ENCODE measurements at places on chromosomes 5 and 9.
A peak's percentile ranks its signal among the peaks of the same experiment; 100 is the strongest.

- no peak for DNase-seq
Observed at GRCh38 chr5:27290172-27290571, 251.8 kb upstream of the CDH9 start.

DNA sequence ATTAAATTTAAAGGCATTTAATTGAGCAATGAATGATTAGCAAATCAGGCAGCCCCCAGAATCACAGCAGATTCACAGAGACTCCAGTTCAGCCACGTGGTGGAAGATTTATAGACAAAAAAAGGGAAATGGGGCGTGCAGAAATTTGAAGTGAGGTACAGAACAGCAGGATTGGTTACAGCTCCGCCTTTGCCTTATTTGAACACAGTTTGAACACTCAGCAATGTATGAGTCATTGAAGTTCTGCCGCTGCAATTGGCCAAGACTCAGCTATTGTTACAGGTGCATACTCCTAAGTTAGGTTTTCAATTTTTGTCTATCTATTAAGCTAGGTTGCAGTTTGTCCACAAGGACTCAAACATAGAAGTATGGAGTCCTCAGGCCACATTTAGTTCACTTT lies 157.7 kb upstream of the SLC12A2 start:
- no peak for DNase-seq

- no peak for DNase-seq
Observed at GRCh38 chr9:818958-819357, 22.5 kb upstream of the DMRT1 start.

DNA sequence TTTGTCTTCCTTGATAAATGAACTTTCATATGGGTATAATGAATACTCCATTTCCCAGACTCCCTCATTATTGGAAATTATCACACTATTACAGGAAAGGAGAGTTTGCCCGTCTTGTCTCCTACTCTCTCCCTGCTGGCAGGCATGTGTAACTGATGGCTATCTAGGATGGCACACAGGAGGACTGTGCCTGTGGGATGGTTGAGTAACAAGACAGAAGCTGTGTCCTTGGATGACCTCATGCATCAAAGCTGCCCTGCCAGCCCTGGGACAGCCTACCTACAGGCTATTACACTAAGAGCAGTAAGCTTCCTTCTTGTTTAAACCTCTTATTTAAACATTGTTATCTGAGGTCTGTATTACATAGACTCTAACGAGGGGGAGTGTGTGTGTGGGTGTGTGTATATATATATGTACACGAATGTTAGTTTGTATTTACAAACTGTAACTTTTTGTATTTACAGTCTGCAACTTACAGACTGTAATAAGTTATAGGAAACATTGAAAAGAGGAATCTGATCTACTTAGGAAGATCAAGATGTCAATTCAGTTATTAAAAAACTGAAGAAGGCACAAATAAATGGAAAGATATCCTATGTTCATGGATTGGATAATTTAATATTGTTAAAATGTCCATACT lies 247.6 kb upstream of the ACO1 start:
- DNase-seq: no peak

GRCh38 chr9:92723299-92723625 lies 41.4 kb downstream of the BICD2 start:
- DNase-seq: peak; percentile 73

- DNase-seq: no peak
Observed at GRCh38 chr9:133771486-133772482, 33.6 kb upstream of the SARDH start.

GRCh38 chr9:920927-921326 lies 55.5 kb upstream of the DMRT3 start:
- no peak for DNase-seq

- DNase-seq: no peak
Observed at GRCh38 chr5:432201-432927, 10.6 kb upstream of the EXOC3 start.

DNA sequence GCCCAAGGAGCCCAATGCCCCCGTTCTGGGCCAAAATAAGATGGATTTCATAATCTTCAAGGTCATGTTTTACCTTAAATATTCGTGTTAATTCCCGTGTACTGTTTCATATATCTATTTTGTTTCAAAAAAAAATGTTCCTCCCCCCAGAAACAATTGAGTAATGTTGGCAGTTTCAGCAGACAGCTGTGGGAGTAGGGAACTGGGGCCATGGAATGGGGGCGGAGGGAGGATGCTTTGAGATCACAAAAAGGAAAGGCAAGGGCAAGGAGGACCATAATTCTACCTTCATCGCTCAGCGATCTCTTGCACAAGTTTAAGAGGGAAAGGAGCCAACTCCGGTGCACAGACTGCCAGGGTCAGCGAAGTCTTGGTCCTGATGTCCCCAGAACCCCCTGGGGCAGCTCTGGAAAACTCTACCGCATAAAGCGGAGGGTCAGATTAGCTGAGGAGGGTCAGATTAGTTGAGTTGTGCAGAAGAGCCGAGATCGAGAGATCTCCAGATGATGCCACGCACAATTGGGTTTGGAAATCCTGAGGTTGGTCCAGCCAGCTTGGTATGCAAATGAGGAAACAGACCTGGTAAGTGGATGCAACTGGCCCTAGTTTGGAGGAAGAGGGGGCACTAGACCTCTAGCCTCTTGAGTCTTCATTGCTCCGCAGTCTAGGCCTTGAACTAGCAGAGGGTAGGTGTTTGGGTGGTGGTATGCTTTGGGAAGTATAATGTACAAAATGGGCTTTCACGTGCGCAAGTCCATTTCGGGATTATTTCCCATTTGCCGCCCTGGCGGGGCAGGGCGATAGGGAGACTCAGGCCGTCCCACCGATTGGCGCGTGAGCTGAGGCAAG lies 24.0 kb downstream of the CDKN2A start:
- DNase-seq: no peak

All from NCI-H1105 (cell line).